ENCODE measurements at places on chromosomes 16 and 17.

GRCh38 chr17:10306585-10306984, 66.2 kb downstream of the MYH13 start:
- DNase-seq = no peak

DNA sequence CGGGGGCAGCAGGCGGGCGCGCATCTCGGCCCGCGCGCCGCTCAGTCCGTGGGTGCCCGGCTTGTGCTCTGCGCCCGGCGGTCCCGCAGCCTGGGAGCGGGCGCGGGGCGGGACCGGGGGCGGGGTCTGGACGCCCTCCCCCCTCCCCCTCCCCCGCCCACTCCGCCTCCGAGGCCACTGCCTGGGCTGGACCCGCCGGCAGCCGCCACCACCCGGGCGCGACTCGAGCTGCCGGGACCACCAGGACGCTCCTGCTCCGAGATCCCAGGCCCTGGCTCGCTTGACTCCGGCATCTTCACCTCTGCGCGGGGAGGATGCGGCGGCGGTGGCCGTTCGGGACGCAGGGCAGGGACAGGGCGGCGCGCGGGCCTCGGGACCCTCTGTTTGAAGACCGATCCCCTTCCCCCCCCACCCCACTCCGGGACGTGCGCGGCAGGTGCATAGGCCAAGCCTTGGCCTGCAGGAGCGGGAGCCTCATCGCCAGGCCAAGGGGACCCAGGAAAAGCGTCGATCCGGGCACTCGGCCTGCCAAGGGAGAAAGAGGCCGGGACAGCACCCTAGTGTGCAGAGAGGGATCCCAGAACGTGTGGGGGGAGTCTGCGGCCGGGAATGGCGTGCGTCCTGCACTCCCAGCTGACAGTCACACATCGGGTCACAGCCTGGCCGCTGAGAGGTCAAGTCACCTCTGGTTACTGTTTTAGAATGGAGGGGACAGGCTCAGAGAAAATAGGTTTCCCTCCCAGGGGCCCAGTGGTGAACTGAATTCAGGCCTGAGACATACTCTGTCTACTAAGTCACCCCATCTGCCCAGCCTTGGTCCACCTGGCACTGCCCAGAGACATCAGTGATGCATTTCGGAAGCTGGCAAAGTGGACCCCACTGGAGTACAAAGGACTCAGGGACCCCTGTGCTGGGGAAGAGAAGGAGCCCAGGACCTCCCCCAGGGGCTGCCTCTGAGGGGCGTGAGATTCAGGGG, at the start of gene HS3ST6:
Gene HS3ST6 (minus strand): TSS at position 65 of the 976 bp plus-strand sequence. CDS start 92 bp downstream, outside the sequence.
- no peak for DNase-seq

DNA sequence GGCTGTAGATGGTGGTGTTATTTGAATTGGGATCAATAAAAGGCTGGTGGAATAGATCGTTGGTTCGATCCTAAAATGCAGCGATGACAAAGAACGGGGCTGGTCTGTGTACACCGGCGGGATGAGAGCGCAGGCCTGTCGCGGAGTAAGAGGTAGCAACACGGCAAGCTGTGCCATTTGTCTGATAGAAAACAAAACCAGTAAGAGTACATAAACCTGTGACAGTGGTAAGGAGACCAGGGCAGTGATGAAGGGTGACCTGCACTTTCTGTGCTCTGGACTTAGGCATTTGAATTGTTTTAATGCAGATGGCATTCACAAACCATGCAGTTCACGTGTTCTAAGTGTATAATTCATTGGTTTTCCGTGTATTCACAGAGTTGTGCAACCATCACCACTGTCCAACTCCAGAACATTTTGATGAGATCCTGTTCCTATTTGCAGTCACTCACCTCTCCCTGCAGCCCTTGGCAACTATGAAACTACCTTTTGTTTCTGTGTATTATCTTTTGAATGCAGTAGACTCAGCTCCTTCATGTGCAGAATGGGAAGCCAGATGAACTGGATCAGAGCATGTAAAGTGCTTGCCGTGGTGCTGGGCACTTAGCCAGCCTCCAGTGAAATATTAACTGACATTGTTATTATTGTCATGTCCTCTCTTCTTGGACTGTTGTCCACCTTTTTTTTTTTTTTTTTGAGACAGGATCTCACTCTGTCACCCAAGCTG, 286.1 kb downstream of the SNX29 start:
- peak; percentile 4 for DNase-seq

DNA sequence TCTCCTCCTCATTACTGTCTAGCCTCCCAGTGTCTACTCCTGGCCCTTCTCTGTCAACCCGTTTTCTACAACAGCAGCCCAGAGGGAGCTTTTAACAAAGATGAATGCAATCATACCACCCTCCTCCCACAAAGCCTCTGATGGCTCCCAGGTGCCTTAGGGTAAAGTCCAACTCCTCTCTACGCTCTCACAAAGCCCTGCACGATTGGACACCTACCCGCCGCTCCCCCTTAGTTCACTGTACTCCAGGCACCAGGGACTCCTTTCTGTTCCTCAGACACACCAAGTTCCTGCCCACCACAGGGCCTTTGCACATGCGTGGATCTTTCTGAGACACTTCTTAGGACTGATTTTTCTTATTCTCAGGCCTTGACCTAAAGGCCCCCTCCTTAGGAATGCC, 17.4 kb downstream of the CCDC102A start:
- no peak for DNase-seq

GRCh38 chr16:25633549-25633948, 58.2 kb upstream of the HS3ST4 start:
- no peak for DNase-seq

GRCh38 chr17:77002103-77003045, 134.2 kb downstream of the MGAT5B start:
- no peak for DNase-seq

GRCh38 chr17:1260086-1260769, 10.0 kb upstream of the BHLHA9 start:
- DNase-seq = no peak

- no peak for DNase-seq
Observed at GRCh38 chr17:58531122-58531521, 16.7 kb upstream of the MTMR4 start.

DNA sequence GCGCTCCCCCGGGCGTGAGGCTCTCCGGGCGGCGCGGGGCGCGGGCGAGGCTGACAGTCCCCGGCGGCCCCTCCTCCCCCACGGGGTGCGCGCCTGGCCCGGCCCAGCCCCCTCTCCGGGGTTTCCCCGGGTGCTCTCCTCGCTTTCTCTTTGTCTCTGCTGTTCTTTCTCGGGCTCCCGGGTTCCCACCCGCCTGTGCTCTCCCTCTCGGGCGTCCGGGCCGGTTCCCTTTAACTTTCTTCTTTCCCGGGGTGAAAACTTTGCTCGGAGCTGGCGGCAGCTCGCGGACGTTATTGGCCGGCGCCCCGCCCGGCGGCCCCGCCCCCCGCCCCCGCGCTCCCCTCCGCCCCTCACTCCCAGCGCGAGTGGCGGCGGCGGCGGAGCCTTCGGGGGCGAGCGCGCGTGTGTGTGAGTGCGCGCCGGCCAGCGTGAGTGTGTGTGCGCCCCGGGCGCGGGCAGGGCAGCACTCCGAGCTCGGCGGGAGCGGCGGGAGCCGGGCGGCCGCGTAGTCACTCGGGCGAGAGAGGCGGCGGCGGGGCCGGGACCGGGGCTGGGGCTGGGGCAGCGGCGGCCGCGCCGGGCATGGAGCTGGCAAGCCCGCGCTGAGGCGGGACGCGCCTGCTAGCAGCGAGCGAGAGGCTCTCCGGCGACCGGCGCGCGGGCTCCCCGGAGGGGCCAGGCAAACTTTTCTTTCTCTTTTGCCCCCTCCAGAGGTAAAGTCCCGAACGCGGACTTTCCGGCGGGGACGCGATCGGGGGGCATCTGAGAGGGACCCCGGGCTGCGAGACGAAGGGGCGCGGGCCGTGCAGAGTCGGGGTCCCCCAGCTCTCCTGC, at the start of gene NTN1:
Gene NTN1 (plus strand): TSS at position 353 of the 834 bp plus-strand sequence. CDS start 864 bp downstream, outside the sequence.
- peak; percentile 40 for DNase-seq

- DNase-seq = no peak
Observed at GRCh38 chr17:76198702-76199101, 41.6 kb downstream of the RNF157 start.

GRCh38 chr16:56357241-56357764, 68.0 kb downstream of the AMFR start:
- no peak for DNase-seq

- DNase-seq = no peak
Observed at GRCh38 chr17:3035968-3036280, 27.5 kb downstream of the OR1D5 start.

DNA sequence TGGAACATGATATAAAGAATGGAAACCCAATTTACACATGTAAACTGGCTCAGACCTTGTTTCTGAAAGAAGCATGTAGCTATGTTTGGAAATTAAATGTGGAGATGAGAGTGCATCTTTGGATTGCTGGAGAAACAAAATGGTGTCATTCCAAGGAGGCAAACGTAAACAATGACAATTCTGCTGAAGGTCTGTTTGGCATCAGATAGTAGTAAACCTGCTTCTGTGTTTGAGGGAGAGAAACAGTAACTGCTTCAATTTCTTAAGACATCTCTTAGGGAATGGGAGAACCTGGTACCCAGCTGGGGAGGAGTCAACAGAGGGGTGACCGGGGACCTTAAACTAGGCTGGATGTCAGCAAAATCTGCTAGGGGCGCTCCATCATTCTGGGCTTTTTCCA, 23.5 kb downstream of the GPRC5B start:
- DNase-seq = no peak

GRCh38 chr16:11050944-11051343, 106.6 kb downstream of the CLEC16A start:
- no peak for DNase-seq

DNA sequence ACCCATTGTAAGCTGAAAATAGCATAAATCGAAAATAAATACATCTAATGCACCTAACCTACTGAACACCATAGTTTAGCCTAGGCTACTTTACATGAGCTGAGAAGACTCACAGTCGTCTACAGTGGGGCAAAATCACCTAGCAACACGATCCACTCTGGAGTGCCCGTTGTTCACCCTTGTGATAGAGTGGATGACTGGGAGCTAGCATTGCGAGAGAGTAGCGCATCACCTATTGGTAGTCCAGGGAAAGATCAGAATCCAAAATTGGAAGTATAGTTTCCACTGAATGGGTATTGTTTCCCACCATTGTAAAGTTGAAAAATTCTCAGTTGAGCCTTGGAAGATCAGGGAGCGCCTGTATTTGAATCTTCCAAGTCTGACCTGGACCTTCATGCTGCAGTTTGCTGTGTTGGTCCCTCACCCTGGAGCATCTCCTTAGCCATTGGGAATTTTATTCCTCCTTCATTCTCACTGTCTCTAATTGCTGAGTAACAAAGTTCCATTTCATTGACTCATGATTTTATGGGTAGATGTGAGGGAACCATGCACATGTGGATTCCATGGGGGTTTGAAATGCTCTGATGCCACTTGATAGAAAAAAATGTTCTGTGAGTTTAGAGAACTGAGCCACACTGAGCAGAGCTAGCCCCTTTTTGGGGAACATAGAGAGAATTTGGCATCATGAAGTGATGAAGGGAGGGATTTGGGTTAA, 19.6 kb downstream of the AKAP1 start:
- no peak for DNase-seq

- DNase-seq = no peak
Observed at GRCh38 chr16:65509172-65509571, 387.3 kb upstream of the CDH11 start.

DNA sequence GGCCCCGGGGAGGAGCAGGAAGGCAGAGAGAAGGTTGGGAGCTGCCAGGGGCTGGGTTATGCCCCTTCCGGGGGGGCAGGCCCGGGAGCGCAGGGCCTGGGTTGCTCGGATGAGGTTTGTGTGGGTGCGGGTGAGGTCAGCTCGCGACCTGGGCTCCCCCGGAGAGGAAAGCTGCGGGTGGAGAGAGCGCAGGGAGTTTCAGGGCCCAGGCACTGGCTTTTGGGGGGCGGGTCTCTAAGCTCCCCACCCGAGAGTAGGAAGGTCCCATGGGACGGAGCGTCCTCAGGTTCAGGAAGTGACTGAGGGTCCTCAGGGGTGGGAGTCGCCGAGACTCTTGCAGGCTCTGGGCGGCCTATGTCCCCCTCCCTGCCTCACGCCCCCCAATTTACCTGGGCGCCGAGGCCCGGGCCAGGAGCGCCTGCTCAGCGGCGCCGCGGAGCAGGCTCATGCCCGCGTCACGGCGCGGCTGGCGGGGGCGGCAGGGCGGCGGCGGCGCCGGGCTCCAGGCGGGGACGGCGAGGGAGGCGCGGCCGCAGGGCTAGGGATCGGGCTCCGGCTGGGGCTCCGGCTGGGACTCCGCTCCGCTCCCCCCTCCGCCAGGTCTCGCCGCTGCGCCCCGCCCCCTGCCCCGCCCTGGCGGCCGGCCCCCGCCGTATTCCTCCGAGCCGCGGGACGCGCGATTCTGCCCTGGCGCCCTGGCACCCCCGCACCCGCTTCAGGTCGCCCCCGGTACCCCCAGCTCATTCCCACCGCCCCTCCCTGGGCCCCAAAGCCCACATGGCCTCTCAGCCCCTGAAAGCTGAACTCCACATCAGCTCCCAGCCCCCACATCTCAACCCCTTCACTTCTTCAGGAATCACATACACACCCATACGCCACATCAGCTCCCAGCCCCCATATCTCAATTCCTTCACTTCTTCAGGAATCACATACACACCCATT, at the start of gene DOK4:
Gene DOK4 (minus strand): TSS at position 578 of the 942 bp plus-strand sequence. CDS start 6,986 bp downstream, outside the sequence.
- DNase-seq = peak; percentile 37

GRCh38 chr16:47013172-47013571, 39.7 kb upstream of the DNAJA2 start:
- DNase-seq = no peak

GRCh38 chr17:11720816-11721215, 122.5 kb downstream of the DNAH9 start:
- DNase-seq = no peak

GRCh38 chr17:38538906-38539305, 66.8 kb downstream of the SRCIN1 start:
- no peak for DNase-seq

GRCh38 chr17:2893422-2893914, 97.2 kb downstream of the RAP1GAP2 start:
- DNase-seq = no peak

DNA sequence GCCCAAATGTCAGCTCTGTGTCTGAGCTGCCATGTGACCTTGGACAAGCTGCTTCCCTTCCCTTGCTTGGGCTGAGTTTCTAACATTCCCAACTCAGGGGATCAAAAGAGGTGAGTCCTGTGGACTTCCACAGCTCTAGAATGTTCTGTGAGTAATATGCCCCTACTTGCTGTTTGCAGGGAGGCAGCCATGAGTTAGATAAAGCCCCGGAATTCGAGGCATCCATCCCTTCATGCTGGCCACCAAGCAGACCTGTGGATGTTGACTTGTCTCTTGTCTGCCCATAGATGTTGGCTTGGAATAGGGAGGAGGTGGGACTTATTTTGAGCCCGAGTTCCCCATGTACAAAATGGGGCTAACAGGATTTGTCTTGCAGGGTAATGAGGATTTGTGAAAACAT, 36.2 kb downstream of the KSR1 start:
- no peak for DNase-seq

- DNase-seq = no peak
Observed at GRCh38 chr17:64509179-64509578, 2.4 kb downstream of the CEP95 start.

- DNase-seq = no peak
Observed at GRCh38 chr17:74369221-74369620, 1.9 kb downstream of the GPR142 start.

- DNase-seq = no peak
Observed at GRCh38 chr16:782766-783403, 5.3 kb downstream of the RPUSD1 start.
